ENCODE measurements at places on chromosomes 11 and 22.

DNA sequence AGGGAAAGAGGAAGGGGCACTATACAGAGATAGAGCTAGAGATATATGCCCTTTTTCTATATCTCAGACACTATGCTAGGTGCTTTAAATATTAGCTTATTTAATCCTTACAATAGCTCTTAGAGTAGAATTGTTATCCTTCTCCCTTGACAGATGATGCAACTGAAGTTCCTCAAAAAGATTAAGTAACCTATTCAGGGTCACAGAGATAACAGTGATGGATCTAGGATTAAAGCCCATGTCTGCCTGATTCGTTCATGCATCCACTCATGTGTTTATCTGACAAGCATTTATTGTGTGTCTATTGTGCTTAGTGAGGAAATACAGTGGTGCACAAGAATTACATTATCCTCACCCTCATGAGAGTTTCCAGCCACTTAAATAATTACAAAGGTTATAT lies 8.7 kb downstream of the CCDC83 start:
- DNase-seq, result no peak

GRCh38 chr22:35334004-35334403 lies 34.3 kb downstream of the TOM1 start:
- no peak for DNase-seq

- DNase-seq, result no peak
Measured at GRCh38 chr11:97502201-97502600, 1112.4 kb downstream of the JRKL start.

- no peak for DNase-seq
Measured at GRCh38 chr22:41397143-41397811, 15.5 kb downstream of the TEF start.

GRCh38 chr11:13169709-13170108 lies 107.9 kb upstream of the BMAL1 start:
- DNase-seq, result peak; percentile 94

- DNase-seq, result no peak
Measured at GRCh38 chr11:97354026-97354425, 964.2 kb downstream of the JRKL start.

DNA sequence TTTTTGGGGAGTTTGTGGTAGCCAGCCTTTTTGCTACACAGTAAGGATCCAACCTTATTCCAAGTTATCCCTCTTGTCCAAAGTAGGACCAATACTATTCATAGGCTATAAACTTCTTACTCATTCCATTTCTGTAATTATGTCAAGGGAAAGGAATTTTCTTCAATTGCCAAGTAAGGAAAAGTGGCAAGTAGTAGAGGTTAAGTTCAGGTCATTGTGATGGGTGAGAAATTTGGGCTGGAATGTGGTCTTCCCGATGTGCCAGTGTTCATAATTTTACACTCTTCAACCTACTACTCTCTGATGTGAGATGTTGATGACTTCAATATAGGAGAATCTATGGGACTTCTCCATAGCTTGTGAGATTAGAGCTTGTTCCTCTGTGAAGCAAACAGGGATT lies 648.8 kb downstream of the METTL15 start:
- DNase-seq, result peak; percentile 92

DNA sequence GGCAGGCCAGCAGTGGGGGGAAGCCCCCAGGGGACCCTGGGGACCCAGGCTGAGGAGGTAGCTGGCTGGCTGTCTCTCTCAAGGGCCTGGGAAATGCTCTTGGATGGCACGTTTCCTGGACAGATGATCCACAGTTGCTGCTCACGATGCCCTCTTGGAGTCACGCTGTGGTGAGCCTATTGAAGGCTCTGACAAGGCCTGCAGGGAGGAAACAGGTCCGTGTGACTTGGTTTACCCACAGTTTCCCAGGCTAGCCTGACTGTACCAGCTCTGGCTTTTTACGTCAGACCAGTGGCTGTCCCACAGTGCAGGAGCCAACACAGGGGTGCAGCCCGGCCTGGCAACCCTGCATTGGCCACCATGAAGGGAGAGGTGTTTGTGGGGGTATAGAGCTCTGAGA lies 29.2 kb upstream of the PPARA start:
- DNase-seq, result no peak

DNA sequence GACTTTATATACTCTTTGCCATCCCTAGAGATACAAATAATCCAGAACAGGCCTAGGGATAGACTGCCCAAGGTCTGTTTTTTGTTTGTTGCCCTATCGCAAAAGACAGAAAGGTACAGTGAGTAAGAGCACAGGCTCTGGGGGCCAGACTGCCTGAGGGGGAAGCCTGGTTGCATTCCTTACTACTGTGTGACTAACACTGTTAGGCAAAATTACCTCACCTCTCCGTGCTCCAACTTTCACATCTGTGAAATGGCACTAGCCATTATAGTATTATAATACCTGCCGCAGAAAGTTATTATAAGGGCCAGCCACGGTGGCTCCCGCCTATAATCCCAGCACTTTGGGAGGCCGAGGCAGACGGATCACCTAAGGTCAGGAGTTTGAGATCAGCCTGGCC lies 14.5 kb downstream of the SLC35F2 start:
- DNase-seq, result no peak

GRCh38 chr11:120339394-120339890 lies 3.2 kb downstream of the ARHGEF12 start:
- DNase-seq, result no peak

- no peak for DNase-seq
Measured at GRCh38 chr22:49355211-49355920, 472.3 kb downstream of the BRD1 start.

DNA sequence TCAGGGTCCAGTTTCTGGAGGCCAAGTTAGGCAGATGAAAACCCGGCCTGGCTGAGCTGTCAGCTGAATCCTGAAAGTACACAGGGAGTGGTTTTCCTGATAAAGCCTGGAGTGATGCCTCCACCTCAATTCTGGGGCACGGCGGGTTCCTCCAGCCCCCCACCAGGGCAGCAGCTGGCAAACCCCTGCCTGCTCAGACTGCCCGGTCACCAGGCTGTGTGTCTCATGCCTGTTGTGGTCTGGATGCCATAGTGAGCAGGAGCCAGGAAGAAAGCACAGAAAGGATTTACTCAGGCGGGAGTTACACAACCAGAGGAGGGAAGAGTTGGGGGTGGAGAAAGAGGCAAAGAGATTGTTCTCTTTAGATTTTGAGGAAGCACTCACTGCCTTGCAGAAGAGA lies 119.9 kb upstream of the RASSF10 start:
- DNase-seq, result no peak

- DNase-seq, result no peak
Measured at GRCh38 chr11:35063488-35063931, 75.5 kb upstream of the CD44 start.

DNA sequence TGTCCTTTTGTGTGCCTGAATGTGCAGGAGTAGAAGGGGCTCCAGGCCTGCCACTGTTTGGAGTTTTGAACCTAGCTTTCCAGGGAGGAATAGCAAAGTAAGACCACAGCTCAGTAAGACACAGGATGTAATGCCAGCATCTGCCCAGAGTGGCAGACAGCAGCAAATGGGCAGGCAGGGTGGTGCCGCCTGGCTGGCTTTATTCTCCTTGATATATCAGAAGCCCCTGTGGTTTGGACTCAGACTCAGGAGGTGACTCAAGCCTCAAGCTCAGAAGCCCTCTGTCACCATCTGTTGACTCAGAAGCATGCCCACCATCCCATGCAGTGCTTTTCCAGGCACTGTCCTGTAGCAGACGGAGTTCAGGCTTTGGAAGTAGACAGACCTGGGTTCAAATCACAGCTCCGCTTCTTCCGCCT lies 72.7 kb upstream of the TTC12 start:
- DNase-seq, result no peak

- no peak for DNase-seq
Measured at GRCh38 chr11:119513131-119513805, 90.3 kb upstream of the THY1 start.

DNA sequence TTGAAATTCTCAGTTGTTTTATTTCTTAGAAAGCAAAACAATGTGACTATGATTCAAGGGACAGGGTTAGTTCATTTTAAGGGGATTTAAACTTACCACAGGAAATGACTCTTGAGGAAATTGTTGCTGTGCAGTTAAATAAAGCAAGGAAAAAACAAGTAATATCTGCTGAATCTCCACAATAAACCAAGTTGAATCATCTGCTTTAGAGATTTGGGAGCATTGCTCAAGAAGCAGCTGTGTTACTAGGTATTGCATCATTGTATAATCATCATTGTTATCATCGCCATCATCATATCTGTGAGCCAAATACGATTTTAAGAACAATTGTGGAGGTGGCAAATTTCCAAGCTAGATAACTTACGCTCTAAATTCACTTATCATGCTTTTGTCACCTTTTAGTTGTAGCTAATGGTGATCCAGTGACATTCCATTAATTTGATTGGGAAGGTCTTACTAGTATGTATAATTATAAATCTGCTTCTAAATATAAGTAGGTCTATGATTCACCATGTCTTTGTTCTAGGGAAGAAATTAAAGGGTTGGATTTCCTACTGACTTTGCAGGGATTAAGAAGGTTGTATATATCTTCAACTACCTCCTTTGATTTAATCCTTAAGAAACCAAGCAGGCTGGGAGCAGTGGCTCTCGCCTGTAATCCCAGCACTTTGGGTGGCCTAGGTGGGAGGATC lies 19.9 kb downstream of the MMP10 start:
- DNase-seq, result peak; percentile 41

GRCh38 chr11:94773842-94774241 lies 5.7 kb downstream of the AMOTL1 start:
- DNase-seq, result no peak

- no peak for DNase-seq
Measured at GRCh38 chr22:26825960-26826935, 168.9 kb downstream of the MIAT start.

DNA sequence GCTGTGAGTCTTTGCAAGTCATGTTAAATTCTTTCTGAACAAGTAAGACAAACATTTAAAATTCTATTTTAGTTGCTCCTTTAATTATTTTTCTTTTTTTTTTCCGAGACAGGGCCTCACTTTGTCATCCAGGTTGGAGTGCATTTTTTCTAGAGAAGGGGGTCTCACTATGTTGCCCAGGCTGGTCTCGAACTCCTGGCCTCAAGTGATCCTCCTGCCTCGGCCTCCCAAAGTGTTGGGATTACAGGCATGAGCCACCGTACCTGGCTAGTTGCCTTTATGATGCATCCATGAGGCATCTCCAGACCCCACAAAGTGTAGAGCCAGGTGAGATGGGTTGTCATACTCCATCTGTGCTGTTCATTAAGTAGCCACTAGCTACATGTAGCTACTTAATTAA lies 4.4 kb downstream of the ATXN10 start:
- no peak for DNase-seq

DNA sequence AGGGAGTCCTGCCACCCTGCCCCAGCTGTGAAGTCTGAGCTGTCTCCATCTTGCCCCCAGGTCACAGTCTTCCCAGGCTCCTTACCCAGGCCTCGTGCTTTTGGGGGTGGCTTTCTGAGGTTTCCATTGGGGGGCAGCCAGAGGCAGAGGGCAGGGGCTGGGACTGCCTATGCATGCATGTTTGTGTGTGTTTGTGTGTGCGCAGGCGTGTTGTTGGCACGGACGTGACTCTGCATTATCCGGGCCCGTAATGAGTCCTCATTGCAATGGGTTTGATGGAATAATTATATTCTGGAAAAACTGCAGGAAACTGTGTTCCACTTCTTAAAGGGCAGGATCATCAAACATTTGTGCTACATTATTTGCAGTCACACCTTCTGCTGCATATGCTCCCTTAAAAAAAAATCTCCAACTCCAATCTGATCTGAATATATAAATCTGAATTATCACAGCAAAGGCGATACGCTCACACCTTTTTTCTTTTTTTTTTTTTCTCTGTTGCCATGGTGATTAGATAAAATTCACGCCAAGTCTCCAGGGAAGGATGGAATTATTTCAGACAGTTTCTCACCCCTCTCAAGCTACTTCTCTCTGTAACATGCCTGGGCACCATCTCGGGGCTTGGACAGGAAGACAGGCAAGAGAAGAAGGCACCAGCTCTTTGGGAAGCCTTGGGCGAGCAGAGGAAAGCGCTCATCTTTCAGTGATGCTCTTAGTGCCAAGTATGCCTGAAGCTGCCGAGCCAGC lies 45.9 kb downstream of the DSCAML1 start:
- DNase-seq, result no peak

- DNase-seq, result peak; percentile 61
Measured at GRCh38 chr11:20035701-20036601, 124.3 kb downstream of the DBX1 start.

All from HS-27A (cell line).